Ammon's horn (tissue), 1 donor: ENCODE measurements at places on chromosomes 3 and 15.

DNA sequence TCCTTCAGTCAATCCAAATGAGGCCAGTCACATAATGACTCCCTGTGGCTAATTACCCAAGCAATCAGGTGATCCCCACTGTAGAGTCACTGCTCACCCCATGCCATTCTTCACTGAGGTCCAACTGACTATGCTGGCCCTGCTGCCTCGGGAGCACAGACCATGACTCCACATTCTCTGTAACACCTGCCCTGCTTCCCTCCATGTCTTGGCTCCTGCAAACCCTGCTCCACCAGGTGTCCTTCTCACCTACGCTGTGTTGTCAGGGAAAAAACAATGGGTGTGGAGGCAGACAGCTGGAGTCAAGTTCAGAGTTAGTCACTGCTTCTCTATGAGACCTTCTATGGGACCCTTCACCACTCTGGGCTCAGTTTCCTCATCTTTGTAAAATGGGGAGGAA, 6.1 kb upstream of the SFMBT1 start:
- DNase-seq = no peak

DNA sequence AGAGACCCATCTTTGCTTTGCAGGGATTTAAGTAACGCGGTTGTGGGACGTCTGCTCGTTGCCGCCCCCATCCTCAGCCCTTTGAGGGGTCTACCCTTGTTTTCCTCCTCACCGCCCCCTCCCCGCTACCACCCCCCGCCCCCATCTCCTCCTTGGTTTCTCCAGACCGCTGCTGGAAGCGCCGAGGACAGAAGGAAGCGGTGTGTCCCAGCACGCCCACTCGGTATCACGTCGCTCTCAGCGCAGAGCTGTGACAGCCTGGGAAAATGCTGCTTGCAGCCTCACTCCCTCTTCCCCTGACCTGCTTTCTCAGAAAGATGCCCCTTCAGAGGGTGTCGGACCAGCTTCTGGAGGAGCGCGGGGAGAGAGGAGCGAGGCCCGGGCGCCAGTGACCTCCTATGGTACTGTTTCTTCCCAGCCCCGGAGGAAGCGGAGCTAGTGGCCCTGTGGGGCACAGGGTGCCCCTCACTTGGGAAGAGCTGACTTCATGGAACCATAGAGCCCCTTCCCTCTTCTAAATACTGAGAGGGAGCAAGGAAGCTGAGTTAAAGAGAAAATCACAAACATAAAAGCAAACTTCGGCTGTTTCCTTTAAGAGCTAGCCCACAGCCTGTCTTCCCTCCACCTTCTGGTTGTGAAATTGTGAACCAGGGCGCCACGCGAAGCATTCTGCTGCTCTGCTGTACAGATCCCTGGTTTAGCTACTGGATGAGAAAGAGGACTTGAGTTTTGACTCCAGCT, 698 bp downstream of the IL1RAP start:
- peak; percentile 74 for DNase-seq

GRCh38 chr15:89760303-89761008, 9.4 kb upstream of the MESP1 start:
- DNase-seq = peak; percentile 73

- no peak for DNase-seq
These were observed 2.6 kb downstream of the CLPX start for GRCh38 chr15:65182538-65182937.

GRCh38 chr3:43175541-43175940, 69.7 kb upstream of the POMGNT2 start:
- no peak for DNase-seq

DNA sequence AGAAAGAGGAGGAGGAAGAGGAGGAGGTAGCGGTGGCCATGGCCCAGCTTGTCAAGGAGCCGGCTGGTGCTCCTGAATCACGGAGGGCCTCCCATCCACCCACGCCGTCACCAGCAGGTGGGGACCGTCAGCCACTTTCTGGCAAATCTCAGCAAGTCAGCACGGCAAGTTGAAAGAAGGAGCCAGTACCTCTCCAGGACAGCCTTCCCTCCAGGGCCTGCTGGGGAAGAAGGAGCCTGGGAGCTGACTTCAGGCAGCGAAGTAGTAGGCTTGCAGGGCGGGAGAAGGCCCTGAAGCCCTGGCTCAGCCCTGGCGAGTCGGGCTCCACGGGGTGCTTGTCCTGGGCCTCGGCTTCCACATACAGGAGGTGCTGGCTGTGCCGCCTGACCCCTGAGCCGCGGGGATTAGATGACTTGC, 99.2 kb upstream of the TRPM1 start:
- DNase-seq = peak; percentile 55

DNA sequence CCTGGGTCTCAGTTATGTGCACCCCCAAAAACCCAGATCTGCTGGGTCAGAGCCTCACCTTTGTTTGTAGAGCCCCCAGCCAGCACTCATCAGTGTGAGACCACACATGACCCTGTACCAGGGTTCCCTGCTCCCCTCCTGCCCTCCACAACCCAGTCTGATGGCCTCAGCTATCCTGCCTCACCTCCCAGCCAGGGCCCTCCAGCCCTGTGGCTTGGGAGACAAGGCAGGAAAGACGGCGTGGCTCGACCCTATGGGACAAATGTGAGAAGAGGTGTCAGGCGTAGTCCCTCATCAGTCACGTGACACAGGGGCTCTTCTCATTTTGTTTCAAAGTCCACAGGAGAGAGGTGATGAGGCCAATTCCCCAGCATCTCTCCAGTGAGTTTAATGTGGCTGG, 28.3 kb upstream of the PRR23E start:
- no peak for DNase-seq

DNA sequence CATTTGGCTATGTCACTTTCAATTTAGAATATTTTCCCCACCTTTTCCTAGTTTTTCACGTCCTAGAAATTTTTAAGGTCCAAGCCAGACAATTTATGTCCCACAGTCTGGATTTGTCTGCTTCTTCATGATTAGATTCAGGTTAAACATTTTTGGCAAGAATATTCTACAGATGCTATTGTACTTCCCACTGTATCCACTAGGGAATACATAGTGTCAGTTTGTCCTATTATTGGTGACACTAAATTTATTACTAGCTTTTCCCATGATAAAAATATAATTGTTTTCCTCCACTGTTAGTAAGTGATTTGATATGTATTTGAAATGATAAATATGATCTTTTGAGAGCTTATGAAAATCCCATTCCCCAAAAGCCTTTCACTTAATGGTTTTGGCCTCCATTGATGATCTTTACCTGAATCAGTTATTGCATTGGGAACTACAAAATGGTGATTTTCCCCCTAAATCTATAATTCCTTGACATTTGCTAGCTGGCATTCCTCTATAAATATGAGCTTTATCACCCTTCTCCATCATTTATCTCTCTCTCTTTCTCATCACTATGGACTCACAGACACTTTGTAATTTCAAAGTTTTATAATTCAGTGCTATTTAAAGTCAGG, 8.3 kb downstream of the ARL14 start:
- no peak for DNase-seq

DNA sequence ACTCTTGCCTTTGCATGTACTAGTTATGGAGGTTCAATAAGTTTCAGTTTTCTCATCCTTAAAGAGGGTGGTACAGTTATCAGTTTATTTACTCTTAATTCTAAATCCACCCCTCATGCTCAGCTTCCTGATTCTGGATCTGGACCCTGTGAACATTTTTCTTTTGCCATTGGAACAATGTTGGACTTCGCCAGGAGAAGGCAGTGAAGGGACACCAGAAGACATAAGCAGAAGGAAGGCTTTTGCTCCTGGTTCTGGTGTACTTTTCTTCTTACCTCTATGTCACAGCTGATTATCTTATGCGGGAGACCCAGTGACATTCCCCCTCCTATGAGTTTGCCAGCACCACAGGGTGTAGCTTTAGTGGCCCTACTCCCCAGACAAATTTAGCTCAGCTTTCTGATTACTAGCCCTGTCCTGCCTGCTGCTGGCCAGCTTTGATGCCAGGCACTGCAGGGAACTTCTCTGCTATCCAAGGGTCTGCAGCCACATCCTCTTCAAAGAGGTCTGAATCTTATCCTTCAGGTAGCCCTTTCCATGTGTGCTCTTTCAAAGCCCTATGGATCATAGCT, 466.3 kb upstream of the EPHA3 start:
- no peak for DNase-seq

- DNase-seq = no peak
These were observed 15.2 kb downstream of the FSTL1 start for GRCh38 chr3:120435621-120436020.

DNA sequence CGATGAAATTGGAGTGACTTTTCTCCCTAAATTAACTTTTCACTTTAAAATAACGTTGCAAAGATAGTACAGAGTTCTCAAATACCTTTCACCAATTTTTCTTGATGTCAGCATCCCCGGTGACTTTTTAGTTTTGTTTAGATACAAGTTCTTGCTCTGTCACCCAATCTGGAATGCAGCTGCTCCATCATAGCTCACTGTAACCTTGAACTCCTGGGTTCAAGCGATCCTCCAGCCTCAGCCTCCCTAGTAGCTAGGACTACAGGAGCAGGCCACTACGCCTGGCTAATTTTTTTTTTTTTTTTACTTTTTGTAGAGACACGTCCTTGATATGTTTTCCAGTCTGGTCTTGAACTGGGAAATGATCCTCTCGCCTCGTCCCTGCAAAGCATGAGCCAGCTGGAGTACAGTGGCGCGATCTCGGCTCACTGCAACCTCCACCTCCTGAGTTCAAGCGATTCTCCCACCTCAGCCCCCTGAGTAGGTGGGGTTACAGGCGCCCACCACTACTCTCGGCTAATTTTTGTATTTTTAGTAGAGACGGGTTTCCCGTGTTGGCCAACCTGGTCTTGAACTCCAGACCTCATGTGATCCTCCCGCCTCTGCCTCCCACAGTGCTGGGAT, 747 bp downstream of the NSUN3 start:
- DNase-seq = no peak

DNA sequence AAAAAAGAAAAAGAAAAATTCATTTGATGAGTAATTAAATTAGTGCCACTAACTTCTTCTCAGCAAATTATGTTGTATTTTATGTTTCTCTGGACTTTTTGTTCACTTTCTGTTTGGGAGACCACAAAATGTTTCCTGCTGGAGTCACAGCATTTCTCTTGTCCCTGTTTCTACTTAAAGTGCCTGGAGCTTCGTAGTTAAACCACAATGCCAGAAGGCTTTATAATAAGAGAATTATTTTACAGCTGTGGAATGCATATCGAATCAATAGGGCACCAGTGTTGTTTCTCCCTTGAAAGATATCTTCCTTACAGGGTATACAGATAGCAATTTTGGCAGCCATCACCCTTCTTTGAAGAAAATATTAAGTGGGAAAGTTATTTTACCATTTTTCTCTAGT, 3.2 kb downstream of the DTWD1 start:
- no peak for DNase-seq

DNA sequence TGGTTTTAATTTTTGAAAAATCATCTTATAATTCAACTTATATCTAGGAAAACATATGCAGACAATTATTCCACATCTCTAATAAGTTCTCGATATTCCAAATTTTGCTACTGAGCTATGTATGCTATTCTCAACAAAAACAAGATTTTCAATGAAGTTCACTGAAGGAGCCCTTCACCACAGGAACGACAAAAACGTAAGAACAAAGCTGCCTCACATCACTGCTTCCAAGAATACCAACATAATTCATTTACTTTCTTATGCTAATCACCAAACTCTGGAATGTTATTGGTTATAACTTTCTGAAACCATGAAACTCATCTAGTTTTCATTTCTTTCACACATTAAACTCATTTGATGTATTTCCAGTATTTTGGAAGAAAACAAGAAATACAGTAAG, 49.7 kb downstream of the GNB4 start:
- no peak for DNase-seq

GRCh38 chr3:54563501-54564200, 364.2 kb downstream of the LRTM1 start:
- no peak for DNase-seq

DNA sequence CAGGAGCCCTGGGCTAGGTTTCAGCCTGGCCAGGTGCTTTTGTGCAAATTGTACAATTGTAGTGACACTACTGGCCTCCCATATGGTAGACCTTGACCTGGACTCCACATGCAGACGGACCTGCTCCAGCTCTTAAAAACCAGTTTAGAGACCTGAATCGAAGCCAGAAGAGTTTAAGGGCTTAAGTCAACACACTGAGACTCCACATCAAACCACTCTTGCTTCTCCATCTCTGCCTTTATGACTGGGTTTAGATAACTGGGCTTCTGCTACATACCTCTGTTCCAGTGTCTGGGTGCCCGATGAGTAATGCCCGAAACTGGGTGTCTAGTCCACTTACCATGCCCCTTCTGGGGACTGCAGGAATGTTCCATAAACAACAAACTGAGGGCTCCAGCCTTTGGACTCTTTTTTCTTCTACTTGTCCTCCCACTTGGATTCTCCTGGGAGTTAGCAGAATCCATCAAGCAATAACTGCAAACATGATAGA, 32.8 kb downstream of the TMEM212 start:
- DNase-seq = no peak

- no peak for DNase-seq
These were observed 105.7 kb downstream of the LRRK1 start for GRCh38 chr15:101024706-101025500.

DNA sequence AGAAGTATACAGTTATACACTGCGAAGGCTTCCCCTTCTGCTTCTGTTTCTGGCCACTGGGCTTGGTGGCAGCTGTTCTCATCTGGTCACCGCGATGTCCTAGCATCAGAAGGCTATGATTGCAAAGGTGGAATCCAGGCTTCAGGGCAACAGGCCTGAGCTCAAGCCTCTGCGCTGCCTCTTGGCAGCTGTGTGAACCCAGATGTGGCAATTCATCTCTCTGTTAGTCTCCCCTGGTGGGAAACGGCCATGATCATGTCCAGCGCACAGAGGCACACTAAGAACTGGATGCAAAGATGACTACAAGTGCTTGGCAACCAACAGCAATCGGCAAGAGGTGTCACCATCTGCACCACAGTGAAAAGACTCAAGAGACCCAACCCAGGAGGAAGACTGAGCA, 78.9 kb downstream of the PCSK6 start:
- no peak for DNase-seq

DNA sequence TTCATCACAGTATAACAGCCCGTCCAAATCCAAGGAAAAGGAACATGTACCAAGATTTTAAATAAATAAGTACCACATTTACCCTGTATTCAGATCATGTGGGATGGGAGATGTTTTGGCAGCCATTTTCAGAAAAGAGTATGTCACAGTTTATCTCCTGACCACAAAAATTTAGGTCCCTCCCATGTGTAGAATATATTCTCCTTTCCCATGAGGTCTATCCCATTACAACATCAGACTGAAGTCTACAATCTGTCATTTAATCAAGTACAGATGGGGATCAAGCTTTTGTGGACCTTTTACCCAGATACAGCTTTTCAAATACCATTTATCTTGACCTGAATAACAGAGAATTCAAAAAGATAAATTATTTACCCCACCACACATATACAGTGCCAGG, 444.5 kb downstream of the PLOD2 start:
- no peak for DNase-seq

GRCh38 chr3:10334042-10334441, 13.1 kb upstream of the SEC13 start:
- DNase-seq = no peak
